ENCODE measurements at places on chromosomes 13 and 19.

DNA sequence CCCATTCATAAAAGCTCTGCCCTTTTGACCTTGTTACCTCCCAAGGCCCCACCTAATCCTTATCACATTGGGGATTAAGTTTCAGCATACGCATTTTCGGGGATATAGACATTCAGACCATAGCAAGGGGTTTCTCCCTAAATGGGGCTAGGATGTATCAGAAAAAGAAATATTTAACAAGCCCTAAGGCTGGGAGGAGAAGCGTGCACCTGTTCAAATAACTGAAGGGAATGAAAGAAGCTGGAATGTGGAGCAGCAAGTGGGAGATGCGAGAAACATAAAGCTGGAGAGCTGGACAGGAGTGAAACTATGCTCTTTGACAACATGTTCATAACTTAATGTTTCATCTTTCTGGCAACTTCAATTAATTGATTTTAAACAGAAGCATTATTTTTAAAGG is 811.8 kb upstream of the GPC6 start:
- DNase-seq, result no peak

GRCh38 chr13:44068169-44068568 is 188.5 kb downstream of the LACC1 start:
- no peak for DNase-seq

GRCh38 chr13:41053384-41053826 is 7.9 kb upstream of the WBP4 start:
- no peak for DNase-seq

- DNase-seq, result no peak
Measured at GRCh38 chr13:59374691-59375090, 789.0 kb downstream of the DIAPH3 start.

DNA sequence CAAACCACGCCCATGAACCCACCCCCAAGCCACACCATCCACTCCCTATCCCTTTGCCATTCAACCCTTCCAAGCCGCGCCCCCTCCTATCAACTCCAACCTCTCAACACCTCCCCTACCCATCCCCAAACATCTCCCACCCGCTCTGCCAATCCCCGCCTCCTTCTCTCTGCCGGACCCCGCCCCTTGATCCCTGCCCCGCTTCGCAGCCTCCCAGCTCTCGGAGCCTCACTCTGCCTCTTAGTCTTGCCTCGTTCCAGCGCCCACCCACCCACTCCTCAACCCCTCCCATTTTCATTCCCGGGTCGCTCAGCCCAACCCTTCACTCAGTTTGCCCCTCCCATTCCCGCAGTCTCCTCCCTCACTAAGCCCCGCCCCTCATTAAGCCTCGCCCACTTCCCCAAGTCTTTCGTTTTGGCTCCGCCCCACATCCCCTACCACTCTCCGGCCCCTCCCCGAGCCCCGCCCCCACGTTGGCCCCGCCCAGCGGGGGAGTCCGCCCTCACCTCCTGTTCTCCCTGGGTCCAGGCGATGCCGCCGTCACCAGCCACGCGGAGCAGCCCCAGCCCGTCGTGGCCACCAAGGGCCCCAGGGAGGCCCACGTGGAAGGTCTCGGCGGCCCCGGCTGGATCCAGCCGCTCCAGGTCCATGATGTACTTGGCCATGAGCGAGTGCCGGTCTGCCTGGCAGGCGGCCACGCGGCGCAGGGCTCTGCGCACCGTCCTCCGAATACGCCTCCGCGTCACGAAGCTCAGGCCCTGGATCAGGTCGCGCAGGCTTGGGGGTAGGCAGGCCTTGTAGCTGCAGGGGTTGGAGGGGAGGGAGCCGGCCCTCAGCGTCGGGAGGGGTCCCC is 5.7 kb downstream of the JAK3 start:
- DNase-seq, result peak; percentile 61

DNA sequence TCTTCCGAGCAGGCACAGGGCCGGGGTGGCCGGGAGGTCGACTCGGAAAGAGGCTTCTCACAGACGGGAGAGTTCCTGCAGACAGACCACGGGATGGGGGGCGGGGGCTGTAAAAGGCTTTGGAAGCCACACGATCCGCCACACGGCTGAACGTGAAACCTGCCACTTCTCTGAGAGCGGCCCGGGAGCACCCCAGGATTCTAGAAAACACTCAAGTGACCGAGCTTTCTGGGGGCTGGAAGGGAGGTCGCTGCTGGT is 15.6 kb upstream of the SLC39A3 start:
- DNase-seq, result no peak

DNA sequence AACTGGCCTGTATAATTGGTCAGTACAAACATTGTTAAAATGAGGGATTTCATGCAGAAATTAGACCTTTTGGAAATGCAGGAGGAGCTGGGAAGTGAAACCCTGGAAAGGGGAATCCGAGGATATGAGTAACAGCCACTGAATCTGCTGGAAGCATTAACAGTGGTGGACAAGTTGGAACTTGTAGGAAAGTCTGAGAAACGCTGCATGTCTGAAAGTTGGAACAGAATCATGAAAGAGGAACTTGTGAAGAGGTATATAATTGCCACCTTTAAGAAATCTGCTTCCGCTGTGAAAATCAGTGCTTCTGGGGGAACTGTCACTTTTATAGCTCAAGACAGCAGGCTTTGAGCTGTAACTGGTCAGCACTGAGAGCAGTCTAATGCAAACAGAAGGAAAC is 716.5 kb upstream of the PRR20A start:
- no peak for DNase-seq

DNA sequence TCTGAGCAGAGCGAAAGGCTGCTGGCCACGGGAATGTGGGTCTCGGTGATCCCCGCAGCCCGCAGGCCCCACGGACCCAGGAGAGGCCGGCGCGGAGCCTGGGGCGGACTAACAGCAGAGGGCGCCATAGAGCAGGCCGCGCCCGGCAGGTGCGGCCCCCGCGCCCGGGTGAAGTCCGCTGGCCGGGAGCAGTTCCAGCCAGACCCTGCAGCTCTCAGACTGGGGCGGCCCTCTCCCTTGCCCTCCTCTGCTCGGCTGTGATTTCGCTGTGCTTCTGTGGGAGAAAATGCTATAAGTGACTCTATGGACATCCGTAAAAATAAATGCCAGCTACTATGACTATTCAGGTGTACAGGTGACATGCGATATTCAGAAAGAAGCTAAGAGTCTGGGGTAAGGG is 37.7 kb downstream of the GSX1 start:
- no peak for DNase-seq

- DNase-seq, result no peak
Measured at GRCh38 chr19:4523306-4524110, 5.2 kb upstream of the PLIN4 start.

DNA sequence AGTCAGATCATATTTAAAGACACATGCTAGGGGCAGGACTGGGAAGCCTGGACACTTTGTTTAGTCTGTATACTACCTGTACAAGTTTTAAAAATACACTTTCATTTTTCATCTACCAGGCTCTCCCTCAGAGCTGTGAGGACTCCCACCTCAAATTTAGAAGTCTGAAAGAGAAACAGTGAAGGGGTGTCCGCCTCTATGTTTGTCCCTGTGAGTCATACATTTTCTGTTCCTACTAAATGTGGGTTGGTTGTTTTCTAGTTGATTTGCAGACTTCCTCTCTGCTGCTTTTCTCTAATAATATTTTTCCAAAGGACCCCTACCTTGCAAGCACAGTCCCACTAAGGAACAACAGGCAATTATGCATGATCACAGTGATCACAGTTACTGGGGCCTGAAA is 110.5 kb downstream of the ENOX1 start:
- no peak for DNase-seq

DNA sequence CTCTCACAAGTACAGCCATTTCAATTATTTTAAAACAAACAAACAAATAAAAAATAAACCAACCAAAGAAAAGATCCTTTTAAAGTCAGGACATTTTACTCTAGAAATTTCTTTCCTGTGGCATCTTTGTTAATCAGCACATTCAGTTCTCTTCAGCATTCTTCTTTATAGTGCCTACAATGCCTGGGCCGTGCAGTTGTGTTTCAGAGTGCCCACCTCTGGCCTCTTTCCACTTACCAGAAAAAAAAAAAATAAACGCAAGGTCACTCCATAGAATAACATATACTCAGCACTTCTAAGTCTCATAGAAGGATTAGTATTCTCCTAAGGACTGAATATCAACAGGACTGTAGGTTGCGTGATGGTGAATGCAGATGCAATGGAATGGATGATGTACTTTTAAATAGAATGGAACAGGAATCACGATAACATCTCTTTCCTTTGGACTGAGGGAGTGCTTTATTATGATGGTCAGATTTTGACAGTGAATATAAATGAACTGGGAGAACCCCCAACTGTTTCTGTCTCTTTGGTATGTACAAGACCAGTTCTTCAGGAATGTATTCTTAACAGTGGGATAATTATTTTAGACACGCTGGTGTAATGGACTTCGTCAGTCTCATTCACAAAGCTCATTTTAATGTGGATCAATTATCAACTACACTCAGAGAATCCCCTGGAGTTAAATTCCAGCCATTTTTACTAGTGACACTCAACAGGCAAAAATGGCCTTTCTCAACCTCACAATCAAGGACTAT is 125.0 kb upstream of the NBEA start:
- no peak for DNase-seq

DNA sequence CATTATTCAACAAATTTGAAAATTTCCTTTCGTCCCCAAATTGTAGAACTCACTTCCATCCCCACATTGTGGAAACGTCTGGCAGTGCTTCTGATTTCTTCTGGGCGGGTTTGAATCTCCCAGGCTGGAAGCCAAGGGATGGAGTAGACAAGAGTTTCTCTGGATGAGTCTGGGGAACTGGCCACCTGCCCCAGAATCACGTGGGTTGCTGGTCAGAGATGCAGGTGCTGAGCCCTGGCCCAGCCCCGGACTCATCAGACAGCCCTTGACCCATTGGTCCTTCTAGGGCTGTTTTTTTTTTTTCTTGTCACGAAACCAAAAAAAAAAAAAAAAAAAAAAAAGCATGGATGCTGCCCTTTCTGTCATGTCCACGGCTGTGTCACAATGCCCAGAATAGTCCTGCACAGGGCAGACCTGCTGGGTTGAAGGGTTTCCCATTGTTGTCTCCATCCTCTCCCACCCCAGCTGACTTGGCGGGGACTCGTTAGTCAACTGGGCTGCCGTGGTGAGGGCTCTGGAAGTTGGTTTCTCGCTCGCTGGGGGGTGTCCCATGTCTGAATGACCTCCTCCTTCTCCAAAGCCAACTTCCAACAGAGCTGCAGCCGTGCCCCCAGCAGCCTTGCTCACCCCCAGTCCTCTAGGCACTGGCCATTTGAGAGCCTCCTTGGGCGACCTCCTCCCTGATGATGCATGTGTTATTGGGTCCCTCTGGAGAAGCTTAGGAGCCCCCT is 12.8 kb downstream of the CHST8 start:
- DNase-seq, result no peak

DNA sequence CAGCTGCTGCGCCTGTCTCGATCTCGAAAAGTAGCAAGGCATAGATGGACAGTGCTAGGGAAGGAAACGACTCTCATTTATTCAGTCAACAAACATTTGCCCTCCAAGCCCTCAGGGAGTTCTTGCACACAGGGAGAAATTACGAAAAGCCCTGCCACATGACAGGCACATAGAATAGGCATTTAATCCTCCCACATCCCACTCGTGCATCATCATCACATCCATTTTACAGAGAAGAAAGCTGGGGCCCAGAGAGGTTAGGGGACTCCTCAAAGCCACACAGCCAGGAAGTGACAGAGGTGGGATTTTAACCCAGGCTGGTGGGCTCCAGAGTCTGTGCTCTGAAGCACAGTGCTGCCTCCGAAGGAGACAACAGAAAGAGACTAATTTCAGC is 11.6 kb downstream of the TMEM221 start:
- DNase-seq, result no peak

DNA sequence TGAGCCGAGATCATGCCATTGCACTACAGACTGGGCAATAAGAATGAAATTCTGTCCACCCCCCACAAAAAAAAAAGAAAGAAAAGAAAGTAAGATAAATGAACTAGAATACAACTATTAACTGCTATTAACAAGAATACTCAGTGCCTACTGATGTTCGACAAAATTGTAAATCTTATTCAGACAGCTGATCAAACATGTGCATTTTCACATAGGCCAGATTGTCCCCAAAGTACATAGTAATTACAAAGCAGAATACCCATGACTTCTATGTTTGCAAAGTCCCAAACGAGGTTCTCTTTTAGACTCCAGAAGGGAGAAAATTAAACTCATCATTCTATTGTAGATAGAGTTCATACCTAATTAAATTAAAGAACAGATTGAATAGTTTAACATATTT is 113.4 kb downstream of the UFM1 start:
- no peak for DNase-seq

- DNase-seq, result no peak
Measured at GRCh38 chr13:50319635-50320255, 304.5 kb downstream of the KCNRG start.

- no peak for DNase-seq
Measured at GRCh38 chr13:38542601-38543000, 144.3 kb upstream of the FREM2 start.

- no peak for DNase-seq
Measured at GRCh38 chr19:2846180-2846894, 5.1 kb downstream of the ZNF555 start.

- DNase-seq, result no peak
Measured at GRCh38 chr19:56953470-56953869, 112.9 kb upstream of the PEG3 start.

DNA sequence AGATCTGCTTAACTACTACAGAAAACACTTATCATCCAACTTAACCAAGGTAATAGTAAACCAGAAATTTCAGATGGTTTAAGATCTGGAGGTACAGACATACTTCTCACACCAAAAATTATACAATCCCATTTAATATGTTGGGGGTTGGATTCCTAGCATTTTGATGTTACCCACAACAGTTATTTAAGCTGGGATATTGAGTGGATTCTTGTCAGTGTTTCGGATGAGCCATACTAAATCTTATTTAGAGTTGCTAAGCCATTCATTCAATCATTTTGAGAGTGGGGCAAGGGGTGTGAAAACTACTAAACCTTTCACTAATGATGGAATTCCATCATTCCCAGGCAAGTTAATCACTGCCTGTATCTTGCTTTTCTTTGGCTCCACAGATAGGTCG is 40.6 kb downstream of the KATNAL1 start:
- DNase-seq, result no peak

GRCh38 chr19:3504735-3505134 is 1.4 kb upstream of the FZR1 start:
- DNase-seq, result no peak

- no peak for DNase-seq
Measured at GRCh38 chr13:112074139-112074865, 7.4 kb downstream of the SOX1 start.

DNA sequence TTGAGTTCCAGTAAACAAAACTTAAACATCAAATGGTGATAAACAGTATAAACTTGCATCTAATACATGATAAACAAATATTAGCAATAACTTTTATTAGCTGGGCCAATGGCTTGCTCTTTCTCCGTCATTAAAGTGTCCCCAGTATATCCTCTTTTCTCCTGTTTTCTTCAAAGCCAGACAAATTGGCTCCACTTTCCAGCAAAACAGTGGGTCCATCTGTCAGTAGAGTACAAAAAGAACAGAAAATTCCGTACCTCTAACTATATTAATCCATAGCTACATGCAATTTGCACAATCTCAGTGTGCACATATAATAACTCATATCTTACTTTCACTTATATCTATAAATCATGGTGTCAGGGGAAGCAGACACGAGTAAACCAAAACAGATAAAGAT is 678.0 kb upstream of the SPRY2 start:
- no peak for DNase-seq

GRCh38 chr19:55554302-55554701 is 9.0 kb upstream of the SBK3 start:
- no peak for DNase-seq
